ENCODE measurements at places on chromosomes 2 and 18.

- no peak for DNase-seq
Measured at GRCh38 chr2:1747065-1747941, 3.0 kb upstream of the PXDN start.

DNA sequence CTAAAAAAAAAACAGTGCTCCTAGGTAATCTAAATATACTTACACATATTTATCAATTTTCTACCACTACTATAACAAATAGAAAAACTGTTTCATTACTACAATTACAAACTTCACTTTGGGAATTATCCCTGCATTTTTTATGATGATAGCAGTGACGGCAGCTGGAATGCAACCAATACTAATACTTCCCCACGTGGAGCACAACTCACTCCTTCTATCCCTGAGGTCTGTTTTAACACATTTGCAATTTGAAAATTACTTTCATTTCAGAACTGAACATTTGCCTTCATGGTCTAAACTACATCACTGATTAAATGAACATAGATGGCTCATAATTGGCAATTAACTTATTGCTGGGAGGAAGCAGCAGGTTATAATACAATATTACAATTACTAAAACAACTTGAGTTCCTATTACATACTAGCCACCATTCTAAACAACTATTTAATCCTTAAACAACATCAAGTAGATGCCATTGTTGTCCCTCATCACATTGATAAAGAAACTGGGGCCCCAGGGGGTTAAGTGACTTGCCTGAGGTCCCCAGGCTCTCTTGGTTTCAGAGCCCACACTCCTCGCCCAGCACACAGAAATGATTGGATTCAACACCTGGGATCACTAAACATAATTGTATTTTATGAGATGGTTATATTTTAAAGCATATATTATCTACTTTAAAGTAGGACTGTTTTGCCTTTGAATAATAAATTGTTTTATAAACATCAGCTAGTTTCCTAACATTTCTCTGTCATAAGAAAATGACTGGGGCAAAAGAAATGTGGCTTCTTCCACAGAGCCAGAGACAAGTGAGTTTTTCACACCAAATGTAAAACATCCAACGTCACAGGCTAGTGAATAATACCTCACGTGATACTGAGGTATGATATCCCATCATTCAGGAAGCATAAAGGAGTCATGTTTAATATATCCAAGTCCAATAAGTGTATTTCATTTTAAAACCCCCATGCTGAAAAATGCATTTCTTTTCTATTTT, 6.2 kb downstream of the COLEC12 start:
- no peak for DNase-seq

GRCh38 chr2:8268172-8268783, 413.6 kb upstream of the ID2 start:
- no peak for DNase-seq

DNA sequence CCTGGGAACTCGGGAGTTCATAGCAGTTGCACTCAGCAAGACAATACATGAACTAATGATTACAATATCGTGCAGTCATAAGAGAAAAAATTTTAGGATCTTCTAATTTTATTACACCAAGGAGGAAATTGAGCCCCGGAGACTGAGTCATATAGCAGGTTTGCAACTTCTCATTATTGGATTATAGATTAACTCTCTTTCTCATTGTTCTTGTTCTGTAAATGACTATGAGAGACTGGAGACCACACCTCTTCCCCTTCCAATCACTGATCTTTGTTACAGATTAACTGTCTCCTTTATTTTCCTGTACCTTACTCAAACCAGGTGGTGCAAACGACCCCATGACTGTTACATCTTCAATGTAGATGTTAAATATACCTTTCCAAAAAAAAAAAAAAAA, 435.8 kb upstream of the DDX18 start:
- DNase-seq, result no peak

DNA sequence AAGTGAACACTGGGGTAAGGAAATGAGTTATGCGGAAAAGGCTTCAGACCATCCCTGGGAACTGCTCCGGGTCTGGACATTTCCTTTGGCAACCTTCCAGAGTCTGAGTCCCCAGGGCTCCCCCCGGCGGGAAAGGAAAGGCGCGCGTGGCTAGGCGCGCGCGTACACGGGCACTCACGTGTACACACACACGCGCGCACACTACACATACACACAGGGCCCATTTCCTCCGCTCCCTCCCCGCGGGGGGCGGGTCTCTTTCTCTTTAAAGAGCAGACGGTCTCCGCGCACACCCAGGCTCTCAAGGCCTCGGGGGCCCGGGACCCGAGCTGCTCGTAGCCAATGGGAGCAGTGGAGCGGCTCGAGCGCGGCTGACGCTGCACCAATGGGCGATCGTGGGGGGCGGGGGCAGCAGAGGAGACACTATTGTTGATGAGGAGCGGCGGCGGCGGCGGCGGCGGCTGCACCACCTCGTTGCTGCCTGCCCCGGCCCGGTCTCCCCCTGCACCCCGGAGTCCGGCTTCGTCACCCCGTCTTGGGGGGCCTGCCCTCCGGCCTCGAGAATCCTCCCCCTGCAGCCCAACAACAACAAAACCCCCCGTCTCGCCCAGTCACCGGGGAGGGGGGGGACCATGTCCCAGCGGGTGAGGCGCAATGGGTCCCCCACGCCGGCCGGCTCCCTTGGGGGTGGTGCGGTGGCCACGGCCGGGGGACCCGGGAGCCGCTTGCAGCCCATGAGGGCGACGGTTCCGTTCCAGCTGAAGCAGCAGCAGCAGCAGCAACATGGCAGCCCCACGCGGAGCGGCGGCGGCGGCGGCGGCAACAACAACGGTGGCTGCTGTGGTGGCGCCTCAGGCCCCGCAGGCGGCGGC, at the start of gene FAM117B:
TSS of gene FAM117B (plus strand) at position 414 of the 872 bp plus-strand sequence. CDS start at position 633, 219 bp downstream.
- DNase-seq, result peak; percentile 96

- no peak for DNase-seq
Measured at GRCh38 chr2:9984217-9984739, 32.8 kb downstream of the GRHL1 start.

DNA sequence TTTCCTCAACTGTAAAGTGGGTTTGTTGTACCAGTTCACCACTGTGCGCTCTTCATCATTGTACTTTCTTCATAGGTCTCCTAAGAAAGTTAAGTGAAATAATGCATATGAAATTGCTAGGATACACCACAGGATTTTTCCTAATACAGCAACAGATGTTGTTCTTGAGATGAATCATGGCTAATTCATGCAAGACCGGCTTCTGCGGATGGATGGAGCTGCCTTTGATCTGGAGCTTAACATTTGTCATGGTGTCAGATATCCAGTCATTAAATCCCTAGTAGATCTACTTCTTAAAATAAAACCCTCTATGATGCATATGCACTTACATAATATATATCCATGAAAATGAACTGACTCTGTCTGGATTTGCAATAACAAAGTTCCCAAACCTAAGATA, 114.1 kb downstream of the COL6A3 start:
- DNase-seq, result no peak

DNA sequence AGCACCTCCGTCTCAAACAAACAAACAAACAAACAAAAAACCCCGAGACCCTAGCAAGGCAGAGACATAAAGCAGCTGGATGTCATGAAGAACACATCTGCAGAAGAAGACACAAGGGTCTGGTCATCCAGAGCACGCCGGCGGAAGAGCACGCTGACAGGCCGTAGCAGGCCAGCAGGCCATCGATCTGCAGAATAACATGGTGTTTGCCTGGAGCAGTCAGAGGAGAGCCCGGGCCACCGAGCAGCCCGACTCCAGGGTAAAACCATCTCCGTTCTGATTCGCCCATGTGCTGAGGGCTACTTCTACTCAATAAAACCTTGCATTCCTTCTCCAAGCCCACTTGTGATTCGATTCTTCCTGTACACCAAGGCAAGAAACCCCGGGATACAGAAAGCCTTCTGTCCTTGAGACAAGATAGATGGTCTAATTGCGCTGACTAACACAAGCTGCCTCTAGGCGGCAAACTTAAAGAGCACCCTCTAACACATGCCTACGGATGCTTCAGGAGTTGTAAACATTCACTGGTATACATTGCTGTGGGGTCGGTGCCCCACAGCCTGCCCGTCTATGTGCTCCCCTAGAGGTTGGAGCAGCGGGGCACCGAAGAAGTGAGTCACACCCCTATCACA, 549.8 kb upstream of the NRXN1 start:
- DNase-seq, result no peak

DNA sequence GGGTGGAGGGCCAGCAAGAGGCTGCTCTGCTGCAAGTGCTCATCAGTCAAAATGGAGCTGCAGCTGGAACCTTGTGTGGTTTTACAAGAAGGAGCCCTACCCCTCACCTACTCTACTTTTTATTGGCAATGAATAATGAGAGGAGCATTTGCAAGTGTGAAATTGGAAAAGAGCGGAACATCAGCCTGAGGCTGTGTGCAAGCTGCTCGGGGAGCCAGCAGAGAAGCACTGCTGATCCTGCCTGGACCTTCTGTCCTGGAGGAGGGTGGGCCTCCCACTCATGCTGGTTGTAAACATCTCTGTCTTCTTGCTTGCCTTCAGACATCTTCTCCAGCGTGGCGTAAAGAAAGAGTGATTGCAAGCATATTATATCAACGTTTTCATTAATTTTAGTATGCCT, 256.2 kb downstream of the DLGAP1 start:
- no peak for DNase-seq

- DNase-seq, result no peak
Measured at GRCh38 chr18:463827-464541, 36.5 kb downstream of the COLEC12 start.

DNA sequence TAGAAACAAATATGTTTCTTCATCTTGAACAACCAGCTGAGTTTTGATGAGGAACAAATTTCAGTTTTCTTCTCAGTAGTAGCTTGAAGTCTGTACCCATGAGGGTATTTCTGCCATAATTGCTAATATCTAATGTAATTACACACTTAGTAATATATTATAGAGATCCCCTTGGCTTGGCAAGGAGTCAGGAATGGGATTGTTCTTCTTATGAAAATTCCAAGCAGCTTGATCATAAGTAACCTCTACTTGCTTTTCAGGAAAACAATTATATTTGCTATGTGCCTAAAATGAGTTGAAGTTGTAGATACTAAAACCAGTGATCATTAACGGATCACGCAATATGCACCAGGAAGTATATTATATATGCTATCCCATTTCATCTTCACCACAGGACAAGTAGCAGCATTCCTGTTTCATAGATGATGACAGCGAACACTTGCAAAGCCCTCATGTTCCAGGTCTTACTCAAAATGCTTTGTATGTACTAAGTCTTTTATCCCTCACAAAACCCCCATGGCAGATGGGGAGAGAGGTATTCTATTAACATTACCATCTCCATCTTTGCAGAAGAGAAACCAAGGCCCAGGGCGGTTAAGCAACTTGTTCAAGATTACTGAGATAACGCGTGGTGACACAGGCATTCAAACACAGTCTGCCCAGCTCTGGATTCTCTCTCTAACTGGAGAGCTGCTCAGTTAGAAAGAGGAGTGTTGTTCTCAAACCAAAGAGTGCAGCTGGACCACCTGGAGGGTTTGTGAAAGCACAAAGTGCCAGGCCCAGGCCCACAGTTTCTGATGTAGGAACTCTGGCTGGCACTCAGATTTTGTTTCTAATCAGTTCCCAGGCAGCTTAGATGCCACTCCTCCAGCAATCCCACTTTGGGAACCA, 21.8 kb upstream of the RGPD4 start:
- no peak for DNase-seq

- no peak for DNase-seq
Measured at GRCh38 chr2:114330594-114330993, 111.8 kb upstream of the DPP10 start.

- no peak for DNase-seq
Measured at GRCh38 chr2:164054651-164055050, 318.8 kb upstream of the FIGN start.

GRCh38 chr2:211812587-211812986, 726.0 kb downstream of the ERBB4 start:
- no peak for DNase-seq

DNA sequence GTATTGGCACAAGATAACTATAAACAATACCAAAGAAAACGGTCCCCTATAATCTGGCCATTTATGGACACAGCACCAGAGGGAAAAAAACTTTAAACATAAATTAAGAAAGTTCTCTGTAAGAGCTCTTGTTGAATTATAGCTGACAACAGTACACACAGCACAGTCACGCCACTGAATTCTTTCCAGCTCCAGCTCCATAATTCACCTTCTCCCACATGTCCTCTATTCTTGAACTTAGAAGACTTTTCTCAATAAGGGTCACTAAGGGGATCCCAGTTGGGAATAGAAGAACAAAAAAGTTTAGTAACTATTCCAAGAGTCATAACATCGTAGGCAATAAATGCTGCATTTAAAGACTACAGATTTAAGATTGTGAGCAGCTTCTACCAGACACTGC, 124.6 kb upstream of the CYP1B1 start:
- DNase-seq, result no peak

DNA sequence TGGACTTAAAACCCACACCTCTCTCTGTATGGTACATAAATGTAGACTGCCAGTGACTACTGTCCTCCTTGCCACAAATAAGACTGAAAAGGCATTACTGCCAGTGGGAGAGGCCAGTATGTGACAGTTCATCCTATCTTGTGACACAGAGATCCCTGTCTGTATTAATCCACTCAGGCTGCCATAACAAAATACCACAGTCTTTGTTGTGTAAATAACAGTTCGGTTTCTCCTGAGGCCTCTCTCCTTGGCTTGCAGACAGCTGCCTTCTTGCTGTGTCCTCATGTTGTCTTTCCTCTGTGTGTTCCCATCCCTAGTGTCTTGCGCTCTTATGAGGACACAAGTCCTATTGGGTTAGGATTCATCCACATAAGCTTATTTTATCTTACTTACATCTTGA, 46.4 kb upstream of the IL1RL1 start:
- DNase-seq, result no peak

GRCh38 chr18:6427286-6427685, 12.6 kb upstream of the L3MBTL4 start:
- no peak for DNase-seq

GRCh38 chr2:212520340-212520739, 18.3 kb downstream of the ERBB4 start:
- DNase-seq, result no peak

- no peak for DNase-seq
Measured at GRCh38 chr18:10259901-10260300, 194.5 kb upstream of the APCDD1 start.

DNA sequence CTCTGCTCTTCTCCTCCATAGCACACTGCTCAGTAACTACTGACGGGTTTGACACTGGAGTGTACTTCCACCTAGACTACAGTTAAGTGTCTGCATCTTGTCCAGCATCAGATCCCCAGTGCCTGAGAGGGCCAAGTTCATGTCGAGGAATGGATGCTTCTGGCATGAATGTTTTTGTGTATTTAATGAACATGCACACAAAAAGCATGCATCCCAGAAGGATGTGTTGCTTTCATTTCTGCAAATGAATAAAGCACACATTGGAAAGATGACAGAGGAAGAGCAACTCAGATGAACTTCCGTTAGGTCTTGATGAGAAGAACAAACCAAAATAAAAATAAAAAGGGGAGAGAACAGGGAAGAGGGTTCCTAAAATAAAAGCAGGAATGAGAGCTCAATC, 27.9 kb downstream of the C2orf49 start:
- DNase-seq, result no peak

GRCh38 chr18:45015788-45016128, 335.1 kb downstream of the SETBP1 start:
- no peak for DNase-seq

DNA sequence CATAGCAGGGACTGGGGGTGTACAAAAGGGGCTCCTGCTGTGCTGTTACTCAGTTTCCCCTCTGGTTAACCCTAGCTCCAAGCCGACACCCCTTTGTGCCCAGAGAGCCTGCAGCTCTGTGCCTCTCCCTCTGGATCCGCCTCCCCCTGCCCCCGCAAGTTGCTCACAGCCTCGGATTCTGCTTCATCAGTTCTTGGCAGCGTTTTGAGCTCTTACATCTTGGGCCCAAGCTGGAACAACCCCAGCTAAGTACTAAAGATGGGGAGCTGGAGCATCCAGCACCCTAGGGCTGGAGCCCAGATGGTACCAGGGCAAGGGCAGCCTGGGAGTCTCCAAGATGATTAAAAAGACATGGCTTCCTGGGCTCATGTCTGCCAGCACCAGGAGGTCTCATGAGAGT, 40.7 kb downstream of the POMC start:
- DNase-seq, result no peak

Measured in stimulated activated CD8-positive, alpha-beta memory T cell treated with anti-CD3 and anti-CD28 coated beads, Interleukin-12 subunit alpha, Interleukin-12 subunit beta, amount 100 ng/mL, for 1 hour (primary cell).